ENCODE measurements at places on chromosomes 4 and X. TPM values are rescaled to one million over a fixed set of nuclear protein-coding genes. Genes with fewer than 3 reads are reported as not detected.

The MAMLD1 gene
- total RNA-seq, result 0.23 TPM

GRCh38 chrX:109294097-109294814, 187.6 kb downstream of the GUCY2F start:
- DNase-seq, result no peak
- H3K27ac ChIP-seq, result no peak overlapping the region
- H3K36me3 ChIP-seq, result no peaks in the 10 kb centered on the region
- H3K4me3 ChIP-seq, result no peak overlapping the region
- H3K27me3 ChIP-seq, result no peaks in the 10 kb centered on the region

The PGAM4 gene
- total RNA-seq, result not detected

DNA sequence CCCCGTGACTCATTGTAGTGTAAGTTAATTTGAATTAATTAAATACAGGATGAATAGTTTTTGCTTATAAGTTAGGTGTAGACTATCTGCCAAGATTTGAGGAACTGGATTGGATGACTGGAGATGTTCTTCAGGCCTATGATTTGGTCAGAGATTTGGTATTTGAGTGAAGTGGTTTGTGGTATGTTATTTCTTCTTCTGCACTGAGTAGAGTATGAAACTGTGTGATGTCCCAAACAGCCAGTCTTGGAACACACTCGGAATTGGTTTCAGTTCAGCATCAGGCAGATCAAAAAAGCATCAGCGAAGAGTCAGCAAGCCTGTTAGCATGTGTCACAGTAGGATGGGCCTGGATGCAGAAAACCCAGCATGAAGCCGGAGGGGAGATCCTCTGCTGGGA, 294.1 kb downstream of the ARHGAP10 start:
- H3K36me3 ChIP-seq, result no peaks in the 10 kb centered on the region
- H3K27me3 ChIP-seq, result no peaks in the 10 kb centered on the region
- DNase-seq, result no peak
- no peak overlapping the region for H3K27ac ChIP-seq
- no peak overlapping the region for H3K4me3 ChIP-seq
